ENCODE measurements at places on chromosomes 2 and 18.

DNA sequence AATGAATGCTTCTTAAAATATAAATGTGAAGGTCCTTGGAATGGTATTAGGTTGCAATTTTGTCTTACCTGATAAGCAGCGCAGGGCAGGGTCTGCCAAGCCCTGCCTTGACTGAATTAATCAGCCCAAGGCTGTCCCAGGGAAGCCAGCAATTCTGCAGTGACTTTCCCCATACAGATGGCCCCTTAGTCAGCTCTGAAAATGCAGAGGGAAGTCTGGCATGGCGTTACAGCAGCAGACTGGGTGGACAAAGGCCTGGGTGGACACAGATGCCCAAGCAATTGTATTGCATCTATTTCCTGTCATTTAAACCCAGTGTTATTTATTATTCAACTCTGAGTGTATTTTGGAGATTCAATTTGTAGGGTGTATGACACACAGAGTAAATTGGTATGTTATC lies 56.6 kb upstream of the NOL4 start:
- DNase-seq, result no peak

GRCh38 chr2:328761-329160 lies 40.9 kb upstream of the ALKAL2 start:
- no peak for DNase-seq

DNA sequence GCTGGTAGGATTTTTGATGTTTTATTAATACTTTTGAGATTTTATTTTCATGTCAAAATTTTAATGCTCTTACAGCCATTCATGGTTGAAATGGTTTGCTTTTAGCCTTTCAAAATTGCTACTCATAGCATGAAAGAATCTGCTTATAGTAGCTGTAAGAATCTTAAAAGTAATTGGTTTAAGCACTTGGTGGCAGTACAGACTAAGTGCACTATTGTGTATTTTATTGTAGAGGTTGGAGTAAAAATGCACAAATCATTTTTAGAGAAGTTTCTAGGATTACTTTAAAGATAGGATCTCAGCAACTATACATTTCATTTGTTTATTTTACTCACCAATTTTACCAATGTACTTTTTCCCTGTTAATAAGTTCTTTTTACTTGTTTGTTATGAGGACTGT lies 205.8 kb downstream of the SPAG16 start:
- DNase-seq, result no peak

- no peak for DNase-seq
Observed at GRCh38 chr2:142952793-142953494, 75.5 kb downstream of the KYNU start.

DNA sequence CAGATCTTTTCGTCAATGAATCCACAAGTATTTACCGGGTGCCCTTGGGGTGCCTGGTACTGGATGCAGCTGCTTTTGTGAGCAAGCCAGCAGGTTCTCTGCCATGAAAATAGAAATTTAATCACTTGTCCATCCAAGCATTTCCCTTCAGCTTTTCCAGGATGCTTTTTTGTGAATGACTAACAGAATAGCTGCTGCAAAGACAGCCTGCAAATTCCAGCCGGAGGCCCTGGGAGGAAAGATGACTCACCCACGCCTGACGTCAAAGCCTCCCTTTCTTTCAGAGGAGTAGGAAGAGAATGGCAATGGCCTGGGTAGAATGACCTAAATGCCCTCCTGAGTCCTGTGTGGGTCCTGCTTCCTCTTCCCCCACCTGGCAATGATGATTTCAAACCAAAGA lies 111.9 kb downstream of the AP1S3 start:
- DNase-seq, result no peak

DNA sequence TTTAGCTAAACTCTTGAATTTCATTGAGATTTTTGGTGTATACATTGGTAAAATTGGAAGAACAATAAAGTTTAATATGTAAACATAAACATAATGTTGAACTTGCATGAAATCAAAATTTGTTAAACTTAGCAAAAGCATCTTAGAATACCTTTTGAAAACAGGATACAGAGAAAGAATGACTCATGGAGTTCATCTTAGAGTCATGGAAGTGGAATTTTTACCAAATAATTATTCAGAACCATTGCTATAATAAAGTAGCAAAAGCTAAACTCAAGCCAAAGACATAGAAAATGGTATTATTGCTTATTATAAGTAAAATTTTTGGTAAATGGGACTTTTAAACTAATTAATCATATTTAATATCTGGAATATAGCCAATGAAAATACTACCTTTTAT lies 841.6 kb upstream of the SLC39A10 start:
- no peak for DNase-seq

GRCh38 chr18:3457261-3457724 lies 7.3 kb downstream of the TGIF1 start:
- no peak for DNase-seq

- DNase-seq, result no peak
Observed at GRCh38 chr2:67806816-67807215, 256.0 kb downstream of the C1D start.

DNA sequence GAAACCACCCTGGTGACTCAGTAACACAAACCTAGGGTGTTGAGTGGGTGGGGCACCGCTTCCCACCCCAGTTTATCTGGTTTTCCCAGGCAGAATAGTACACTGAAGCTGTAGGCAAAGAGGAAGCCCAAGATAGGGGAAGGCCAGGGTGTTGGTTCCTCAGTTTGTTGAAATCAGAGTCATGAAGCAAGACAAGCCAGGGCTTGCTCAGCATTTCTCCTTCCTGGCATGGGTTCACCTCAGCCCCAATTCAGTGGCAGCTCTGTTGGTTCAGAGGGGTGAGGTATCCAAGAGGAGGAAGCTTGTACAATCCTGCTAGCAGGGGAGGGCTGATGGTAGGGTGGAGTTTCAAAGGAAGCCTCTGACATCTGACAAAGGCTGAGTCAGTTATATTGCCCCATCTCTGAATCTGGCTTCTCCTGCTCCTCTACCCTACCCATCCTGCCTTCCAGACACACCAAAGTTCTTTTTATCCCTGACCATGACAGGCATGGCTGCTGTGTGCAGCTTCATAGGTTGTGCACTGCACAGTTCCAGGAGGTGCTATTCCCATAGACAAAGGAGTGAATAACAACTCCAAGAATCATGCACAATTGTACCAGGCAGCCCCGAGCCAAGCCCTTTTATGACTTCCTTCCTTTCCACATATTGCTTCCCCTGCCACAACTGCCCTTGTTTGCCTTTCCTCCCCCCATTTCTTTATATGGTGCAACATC lies 24.9 kb upstream of the RAB10 start:
- no peak for DNase-seq

GRCh38 chr2:38073211-38074057 lies 2.5 kb downstream of the CYP1B1 start:
- no peak for DNase-seq

- DNase-seq, result no peak
Observed at GRCh38 chr18:515156-515815, 14.8 kb upstream of the COLEC12 start.

- DNase-seq, result no peak
Observed at GRCh38 chr2:212535996-212536816, 2.4 kb downstream of the ERBB4 start.

- DNase-seq, result no peak
Observed at GRCh38 chr18:27845897-27846296, 331.0 kb downstream of the CDH2 start.

- DNase-seq, result no peak
Observed at GRCh38 chr2:168849610-168850009, 40.6 kb downstream of the SPC25 start.

DNA sequence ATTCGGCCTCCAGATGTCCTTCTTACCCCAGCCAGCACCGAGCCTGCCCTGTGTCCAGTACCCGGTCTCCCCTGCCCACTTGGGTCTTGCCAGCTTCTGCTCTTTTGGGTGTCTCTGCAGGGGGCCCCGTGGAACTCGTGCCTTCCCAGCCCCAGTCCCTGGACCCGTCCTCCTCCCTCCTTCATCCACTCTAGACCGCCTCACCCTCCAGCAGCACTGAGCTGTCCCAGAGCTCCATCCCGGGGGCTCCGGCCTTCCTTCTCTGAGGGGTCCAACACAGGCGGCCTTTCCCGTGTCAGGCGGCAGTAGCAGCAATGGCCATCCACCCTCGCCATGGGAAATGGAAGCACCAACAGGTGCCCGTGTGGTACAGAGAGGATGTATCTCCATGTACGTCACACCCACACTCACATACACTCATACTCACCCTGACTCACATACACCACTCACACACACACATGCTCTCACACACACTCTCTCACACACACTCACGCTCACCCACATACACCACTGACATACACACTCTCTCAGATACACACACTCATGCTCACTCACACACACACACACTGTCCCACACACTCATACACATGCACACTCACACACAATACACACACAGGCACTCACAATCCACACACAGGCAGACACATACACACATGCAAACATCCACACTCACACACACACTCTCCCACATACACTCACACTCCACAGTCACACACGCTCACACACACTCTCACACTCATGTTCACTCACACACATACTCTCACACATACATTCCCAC lies 827.5 kb upstream of the SALL3 start:
- DNase-seq, result no peak

DNA sequence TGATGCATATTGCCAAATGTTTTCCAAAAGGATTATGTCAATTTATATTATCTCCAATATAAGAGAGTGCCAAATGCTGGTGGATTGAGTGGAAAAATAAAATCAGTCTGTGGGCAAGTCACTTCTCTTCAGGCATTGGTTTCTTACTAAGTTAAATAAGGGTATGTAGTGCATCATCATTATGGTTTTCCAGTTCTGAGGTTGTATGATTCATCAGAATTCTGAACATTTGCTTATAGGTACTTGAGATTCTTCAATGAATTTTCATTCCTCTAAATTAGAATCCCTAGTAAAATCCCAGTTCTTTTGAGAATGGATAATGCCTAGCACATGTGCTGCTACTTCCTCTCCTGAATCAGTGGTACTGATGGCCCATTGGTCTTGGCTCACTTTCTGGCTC lies 188.9 kb upstream of the OSR1 start:
- no peak for DNase-seq

DNA sequence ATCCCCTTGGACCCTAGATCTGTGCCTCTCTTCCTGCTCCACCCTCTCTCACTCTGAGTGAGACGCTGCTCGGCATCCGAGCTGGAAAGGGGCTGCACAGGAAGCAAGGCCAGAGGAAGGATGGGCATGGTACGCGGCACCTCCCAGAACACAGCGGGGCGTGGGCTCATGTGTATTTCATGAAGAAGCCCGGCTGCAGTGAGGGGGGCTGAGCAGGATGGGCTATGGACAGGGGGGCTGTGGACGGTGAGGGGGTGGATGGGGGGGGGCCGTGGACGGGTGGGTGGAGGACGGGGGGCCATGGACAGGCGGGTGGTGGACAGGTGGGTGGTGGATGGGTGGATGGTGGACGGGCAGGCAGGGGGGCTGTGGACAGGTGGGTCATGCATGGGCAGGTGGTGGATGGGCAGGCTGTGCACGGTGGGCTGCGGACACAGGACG lies 28.5 kb downstream of the SLC66A2 start:
- DNase-seq, result no peak

- no peak for DNase-seq
Observed at GRCh38 chr2:30255466-30256408, 24.4 kb downstream of the LBH start.

DNA sequence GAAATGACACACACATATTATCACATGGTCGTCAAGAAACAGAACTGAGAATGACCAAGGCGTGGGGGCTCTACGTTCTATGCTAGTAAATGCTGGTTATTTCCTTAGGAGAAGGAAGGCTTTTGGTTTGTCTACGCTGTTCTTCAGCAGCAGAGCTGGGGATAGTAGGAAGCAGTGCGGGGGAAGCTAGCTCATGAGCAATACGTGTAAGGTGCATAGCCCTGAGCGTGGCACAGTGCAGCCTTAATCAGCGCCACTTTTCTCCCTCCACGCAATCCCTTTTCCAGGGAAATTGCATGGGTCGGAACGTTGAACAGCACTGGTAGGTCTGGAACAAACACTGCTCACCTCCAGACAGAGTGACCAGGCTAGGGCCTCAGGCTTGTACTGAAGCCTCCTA lies 199.6 kb upstream of the FBXO11 start:
- no peak for DNase-seq

GRCh38 chr2:113229795-113230194 lies 48.9 kb downstream of the PAX8 start:
- no peak for DNase-seq

- no peak for DNase-seq
Observed at GRCh38 chr2:126635281-126635680, 20.7 kb upstream of the GYPC start.

- no peak for DNase-seq
Observed at GRCh38 chr18:990197-990596, 85.5 kb downstream of the ADCYAP1 start.

DNA sequence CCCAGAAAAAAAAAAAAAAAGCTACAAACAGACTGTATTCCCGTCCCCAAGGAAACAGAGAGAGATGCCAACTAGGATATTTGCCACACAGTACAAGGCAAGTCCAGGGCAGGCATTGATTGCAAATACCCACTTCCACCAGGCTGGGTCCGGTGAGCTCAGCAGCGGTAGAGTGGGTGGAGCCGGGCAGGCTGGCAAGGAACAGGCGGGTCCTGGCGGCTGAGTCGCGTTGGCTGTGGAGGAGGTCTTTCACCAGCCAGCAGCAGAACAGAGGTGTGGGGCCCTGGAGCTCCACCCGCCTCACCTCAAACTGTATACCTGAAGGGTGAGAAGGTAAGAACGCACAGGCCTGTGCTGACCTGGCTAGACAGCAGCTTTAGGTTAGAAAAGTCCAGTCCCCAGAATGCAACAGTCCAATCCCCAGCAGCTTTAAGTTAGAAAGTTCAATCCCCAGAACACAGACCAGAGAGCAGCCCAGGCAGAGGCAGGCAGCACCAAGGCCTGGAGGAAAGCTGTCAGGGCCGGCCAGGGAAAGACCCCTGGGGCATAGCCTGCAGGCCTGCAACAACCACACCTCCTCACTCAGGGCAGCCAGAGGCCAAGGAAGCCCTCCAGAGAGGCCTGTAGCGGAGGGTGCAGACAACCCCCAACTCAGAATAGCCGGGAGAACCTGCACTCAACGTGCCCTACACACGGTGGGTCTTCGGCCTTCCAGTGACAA lies 21.9 kb upstream of the MTERF4 start:
- no peak for DNase-seq

DNA sequence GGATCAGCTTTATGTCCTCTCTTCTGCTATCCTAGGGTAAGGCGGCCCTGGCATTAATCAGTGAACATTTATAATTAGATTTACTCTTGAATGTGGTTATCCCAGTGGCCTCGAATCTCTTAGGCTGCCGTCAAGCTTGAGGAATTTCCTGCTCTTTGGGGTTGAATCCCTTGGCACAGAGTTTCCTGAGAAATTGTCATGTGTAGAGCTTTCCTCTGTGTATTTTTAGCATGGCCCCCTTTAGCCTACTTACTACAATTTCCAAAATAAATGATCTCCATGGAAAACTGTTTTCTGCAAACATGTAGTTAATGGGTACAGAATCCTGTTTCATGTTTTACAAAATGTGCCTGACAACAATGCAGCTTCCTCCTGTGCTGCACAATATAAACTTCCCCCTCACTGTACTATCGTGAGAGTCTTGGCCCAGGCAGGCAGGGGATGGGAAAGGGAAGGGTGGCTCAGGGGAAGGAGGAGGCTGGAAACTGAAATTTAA lies 18.1 kb downstream of the NCAPH start:
- no peak for DNase-seq

GRCh38 chr2:127410871-127411652 lies 7.2 kb upstream of the PROC start:
- DNase-seq, result no peak

Measured in stimulated activated CD8-positive, alpha-beta memory T cell treated with anti-CD3 and anti-CD28 coated beads, Interleukin-4, amount 100 ng/mL, for 24 hours (primary cell).